ENCODE measurements at places on chromosomes 2 and 18.

DNA sequence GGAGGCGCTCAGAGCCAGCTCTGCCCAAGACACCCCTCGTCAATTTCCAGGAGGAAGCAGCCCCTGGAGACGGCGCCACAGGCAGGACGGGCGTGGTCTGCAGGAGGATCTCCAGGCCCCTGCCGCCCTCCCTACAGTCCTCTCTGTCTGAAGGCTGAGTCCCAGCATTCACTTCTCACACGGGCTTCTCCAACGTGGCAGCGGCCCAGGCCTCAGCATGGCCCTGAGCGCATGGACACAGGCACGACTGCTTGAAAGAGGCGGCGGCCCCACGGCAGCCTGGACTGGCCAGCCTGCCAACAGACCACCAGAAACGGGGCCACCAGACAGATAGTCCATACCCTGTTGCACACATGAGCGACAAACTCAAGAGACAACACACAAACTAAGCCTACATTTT is 23.3 kb downstream of the SDC1 start:
- DNase-seq, result no peak

GRCh38 chr2:200443916-200444315 is 66.0 kb downstream of the KCTD18 start:
- DNase-seq, result no peak

GRCh38 chr2:60294901-60295635 is 258.4 kb downstream of the BCL11A start:
- DNase-seq, result no peak

GRCh38 chr18:36372903-36373311 is 75.4 kb downstream of the FHOD3 start:
- no peak for DNase-seq

DNA sequence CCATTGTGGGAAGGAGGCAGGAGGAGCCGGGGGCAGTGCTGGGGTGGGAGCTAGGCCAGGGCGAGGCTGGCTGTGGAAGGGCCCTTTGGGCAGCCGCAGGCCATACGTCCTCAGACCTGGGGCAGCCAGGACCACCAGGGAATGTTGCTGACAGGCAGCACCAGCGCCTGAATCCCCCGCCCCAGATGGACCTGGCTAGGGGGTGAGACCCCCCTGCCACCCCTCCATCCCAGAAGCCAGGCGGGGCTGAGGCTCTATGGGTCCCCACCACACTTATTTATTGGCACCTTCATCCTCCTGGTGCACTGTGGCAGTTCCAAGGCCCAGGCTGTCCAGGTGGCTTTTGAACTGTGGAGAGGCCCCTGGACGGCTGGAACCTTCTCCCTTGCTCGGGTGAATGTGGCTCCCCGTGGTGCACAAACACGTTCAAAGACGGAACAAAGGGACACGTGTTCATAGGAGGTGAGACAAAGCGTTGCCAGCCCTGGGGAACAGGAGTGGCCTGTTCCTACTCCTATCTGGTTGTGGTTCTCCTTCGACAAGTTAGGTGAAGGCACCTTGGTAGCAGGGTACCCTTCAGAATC is 35.1 kb downstream of the RAMP1 start:
- no peak for DNase-seq

DNA sequence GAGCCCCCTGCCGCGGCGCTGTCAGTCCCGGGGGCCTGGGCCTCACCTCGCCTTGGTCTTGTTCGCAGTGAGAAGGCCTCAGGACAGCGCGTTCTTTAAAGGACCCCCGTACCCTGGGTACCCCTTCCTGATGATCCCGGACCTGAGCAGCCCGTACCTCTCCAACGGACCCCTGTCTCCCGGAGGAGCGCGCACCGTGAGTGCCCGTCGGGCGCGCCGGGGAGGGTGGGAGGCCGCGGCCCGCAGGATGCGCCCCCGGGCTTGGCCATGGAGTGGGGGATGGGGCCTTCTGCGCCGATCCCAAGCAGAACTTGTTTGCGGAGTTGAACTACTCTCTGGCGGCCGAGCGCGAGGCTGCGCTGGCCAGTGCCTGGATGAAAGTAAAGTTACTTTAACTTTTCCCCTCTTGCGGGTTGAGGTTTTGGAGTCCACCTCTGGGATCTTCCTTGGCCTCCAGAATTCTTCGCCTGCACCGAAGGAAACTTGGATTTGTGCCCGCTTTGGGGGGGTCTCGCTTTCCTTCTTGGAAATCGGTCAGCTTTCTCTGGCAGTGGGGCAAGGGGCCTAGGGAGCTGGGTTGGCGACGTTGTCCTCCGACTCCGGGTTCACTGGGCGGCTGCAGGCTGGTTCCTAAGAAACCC is 1.2 kb downstream of the TCF7L1 start:
- no peak for DNase-seq

- DNase-seq, result no peak
Observed at GRCh38 chr18:70085641-70086040, 119.8 kb downstream of the RTTN start.

DNA sequence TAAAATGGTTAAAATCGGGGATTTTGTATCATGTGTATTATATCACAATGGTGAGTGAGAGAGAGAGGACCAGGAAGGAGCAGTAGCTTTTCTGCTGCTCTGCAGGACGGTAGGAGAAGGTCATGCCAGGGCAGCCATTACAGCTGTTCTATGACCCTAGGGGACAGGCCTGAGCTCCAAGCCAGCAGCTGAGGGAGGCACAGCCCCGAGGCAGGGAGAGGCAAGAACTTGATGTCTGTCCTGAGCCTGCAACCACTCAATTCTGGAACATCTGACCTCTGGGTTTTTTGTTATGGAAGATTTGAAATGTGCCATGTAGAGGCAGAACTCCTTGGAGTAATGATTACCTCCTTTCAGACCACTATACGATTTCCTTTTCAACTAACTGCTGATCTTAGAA is 135.8 kb upstream of the SH3BP4 start:
- DNase-seq, result no peak

GRCh38 chr18:3747176-3747973 is 297.4 kb downstream of the TGIF1 start:
- DNase-seq, result no peak

GRCh38 chr2:150526827-150527226 is 39.4 kb upstream of the RND3 start:
- no peak for DNase-seq

DNA sequence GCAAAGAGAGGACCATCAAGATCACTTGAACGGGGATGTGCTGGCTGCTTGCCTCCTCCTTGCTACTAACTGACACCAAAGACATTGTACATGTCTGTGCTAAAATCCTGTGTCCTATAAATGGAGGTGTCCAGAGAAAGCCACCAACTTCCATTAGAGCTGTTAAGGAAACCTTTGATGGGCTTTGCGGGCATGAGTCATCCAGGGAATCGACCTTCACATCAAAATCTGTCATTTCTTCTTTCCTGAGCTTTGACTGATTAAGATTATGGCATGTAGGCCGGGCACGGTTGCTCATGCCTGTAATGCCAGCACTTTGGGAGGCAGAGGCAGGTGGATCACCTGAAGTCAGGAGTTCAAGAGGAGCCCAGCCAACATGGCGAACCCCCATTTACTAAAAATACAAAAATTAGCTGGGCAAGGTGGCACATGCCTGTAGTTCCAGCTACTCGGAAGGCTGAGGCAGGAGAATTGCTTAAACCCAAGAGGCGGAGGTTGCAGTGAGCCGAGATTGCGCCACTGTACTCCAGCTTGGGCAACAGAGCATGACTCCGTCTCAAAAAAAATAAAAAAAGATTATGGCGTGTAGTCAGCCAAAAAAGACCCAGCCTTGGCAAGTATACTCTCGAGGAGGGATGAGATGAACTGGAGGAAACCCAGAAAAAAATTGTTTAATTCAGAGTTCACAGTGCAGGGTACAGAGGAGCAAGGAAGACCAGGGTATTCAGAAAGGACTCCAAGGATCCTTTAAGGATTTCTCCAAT is 115.8 kb downstream of the CABLES1 start:
- DNase-seq, result no peak

GRCh38 chr2:54560146-54560881 is 104.2 kb downstream of the SPTBN1 start:
- no peak for DNase-seq

DNA sequence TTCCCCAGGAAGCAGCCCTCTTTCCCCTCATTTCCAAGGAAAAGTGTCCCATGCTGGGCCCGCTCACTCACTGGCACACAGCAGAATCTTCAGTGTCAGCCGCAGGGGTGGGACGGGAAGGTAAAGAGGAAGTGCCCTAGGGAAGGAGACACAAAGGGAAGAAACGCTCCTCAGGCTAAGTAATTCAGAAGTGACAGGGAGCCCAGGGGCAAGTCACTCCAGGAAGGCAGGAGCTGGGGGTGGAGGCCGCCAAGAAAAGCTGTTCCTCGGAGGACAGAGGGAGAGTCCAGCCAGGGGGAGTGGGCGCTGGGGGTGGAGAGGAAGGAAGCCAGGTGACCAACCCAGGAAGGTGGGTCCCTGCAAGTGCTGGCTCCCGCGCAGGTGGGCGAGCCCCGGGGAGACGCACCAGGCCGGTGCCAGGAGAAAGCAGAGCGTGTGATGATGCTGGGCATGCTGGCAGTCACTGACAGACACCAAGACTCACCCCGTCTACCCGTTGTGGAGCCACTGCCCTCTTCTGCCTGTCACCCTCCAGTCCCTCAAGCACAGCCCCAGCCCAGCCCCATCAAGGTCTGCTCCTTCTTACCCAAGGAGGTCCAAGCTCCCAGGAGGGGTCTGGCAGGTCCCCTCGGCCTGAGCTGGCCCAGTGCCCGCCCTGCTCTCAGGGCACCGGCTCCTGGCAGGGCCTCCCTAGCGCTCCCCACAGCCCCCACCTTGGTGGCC is 21.7 kb downstream of the HDAC4 start:
- DNase-seq, result no peak

GRCh38 chr18:25233528-25234321 is 118.2 kb downstream of the ZNF521 start:
- no peak for DNase-seq

GRCh38 chr2:189466656-189467055 is 25.4 kb downstream of the WDR75 start:
- peak; percentile 19 for DNase-seq

DNA sequence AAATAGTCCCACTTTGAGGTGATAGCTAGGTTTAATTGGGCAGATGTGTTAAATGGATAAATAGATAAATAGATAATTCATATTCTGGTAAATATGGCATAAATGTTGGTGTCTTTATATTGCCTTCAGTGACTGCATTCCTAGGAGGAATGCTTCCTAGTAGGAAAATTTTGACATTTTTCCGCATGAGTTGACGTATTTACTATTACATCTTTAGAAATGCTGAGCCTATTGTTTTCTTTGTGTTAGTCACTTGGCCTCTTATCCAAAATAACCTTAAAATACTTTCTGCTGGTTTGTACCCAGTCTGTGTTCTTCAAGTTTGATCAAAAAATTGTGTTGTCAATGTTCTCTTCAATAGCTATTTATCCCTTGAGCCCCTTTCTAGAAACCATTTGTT is 495.6 kb upstream of the ZEB2 start:
- DNase-seq, result no peak

DNA sequence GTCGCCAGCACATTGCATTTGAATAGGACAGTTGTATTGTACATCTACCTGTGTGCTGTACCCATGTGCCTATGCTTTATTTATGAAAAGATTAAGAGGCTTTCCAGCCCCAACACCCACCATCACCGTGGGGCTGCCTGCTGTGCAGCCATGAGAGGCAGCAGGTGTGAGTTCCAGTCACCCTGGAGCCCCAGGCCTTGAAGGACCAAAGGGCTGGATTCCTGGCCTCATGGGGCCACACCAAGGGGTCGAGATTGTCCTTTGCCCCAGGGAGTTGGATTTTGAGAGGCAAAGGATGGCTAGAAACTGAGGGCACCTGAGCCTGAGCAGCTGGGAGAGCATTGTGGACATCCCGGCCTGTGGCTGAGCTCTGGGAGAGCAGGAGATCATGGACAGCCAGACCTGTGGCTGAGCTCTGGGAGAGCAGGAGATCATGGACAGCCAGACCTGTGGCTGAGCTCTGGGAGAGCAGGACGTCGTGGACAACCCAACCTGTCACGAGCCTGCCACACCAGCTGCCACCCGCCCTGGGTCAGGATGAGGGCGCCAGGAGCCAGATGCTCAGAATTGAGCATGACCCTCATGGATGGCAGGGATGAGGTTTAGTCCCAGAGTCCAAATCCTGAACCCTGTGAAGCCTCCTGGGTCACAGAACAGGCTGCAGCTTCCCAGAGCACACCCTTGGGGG is 182.5 kb upstream of the RAB6C start:
- DNase-seq, result no peak

GRCh38 chr2:238127165-238128060 is 11.1 kb upstream of the KLHL30 start:
- peak; percentile 66 for DNase-seq

- no peak for DNase-seq
Observed at GRCh38 chr2:196249860-196250259, 78.5 kb upstream of the STK17B start.

DNA sequence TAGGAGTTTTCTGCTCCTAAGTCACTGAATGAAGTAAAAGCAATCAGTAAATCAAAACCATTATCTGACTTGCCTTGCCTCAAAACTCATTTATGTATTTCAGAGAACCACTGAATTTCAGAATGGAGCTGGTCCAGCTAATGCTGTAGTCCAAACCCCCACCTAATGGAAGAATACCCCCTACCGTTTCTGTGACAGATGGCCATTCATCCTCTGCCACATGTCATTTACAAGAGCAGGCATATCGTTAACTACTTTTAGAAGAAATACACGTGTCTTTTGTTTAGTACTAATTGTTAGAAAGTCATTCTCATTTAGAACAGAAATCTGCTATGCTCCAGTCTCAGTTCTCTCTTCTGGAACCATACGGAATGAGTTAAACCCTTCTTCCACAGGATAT is 12.8 kb upstream of the GALNT5 start:
- no peak for DNase-seq

DNA sequence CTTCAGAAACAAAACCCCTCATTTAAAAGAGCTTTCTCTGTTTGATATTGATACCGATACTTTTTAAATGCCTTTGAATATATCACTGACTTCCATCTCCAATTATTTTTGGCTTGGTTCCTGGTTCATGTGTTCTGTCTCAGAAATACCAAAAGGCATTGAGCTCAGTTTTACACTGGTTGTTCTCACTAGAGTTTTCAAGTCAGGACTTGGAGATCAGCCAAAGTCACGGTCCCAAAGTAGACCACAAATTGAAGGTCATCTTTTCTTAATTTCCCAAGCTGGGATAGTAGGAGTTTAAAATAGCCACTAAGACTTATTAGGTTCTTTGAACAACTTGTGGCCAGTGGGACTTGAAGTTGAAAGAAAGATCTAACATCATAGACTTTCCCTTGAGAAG is 24.2 kb downstream of the DHRS9 start:
- no peak for DNase-seq

- no peak for DNase-seq
Observed at GRCh38 chr2:240201866-240202265, 61.4 kb upstream of the OTOS start.

GRCh38 chr18:26432651-26433424 is 115.5 kb downstream of the KCTD1 start:
- DNase-seq, result no peak
